ENCODE measurements at places on chromosomes 13 and 19.

- DNase-seq: no peak
Observed at GRCh38 chr13:45521297-45521696, 56.6 kb downstream of the COG3 start.

- DNase-seq: no peak
Observed at GRCh38 chr19:20080656-20081055, 2.9 kb downstream of the ZNF90 start.

- DNase-seq: no peak
Observed at GRCh38 chr19:45637890-45638667, 1.1 kb downstream of the EML2 start.

DNA sequence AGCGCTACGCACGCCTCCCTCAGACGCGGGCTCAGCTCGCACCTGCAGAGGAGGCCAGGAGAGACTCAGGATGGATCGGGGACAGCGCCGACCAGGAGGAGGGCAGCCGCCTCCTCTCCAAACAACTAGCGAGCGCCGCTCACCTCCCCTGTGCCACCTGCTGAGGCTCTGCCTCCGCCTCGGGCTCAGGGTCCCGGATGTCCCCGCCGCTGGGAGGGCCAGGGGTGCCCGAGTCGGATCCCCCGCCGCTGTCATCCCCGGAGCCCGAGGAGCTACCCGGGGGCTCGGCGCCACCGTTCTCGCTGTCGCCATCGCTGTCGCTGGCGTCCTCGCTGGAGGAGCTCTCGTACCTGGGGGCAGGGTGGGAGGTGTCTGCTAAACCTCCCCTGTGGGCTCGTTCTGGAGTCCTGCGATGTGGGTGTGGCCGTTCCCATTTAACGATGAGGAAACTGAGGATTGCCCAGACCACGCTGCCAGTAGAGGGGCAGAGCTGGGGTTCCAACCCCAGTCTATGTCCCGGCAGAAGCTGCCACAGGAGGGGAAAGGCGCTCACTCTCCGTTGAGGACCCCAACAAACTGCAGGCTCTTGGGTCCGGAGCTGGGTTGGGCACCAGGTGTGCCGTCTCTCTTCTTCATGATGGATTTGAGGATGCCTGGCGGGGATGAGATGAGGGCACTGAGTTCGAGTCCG, 9.2 kb downstream of the KANK3 start:
- DNase-seq: no peak

DNA sequence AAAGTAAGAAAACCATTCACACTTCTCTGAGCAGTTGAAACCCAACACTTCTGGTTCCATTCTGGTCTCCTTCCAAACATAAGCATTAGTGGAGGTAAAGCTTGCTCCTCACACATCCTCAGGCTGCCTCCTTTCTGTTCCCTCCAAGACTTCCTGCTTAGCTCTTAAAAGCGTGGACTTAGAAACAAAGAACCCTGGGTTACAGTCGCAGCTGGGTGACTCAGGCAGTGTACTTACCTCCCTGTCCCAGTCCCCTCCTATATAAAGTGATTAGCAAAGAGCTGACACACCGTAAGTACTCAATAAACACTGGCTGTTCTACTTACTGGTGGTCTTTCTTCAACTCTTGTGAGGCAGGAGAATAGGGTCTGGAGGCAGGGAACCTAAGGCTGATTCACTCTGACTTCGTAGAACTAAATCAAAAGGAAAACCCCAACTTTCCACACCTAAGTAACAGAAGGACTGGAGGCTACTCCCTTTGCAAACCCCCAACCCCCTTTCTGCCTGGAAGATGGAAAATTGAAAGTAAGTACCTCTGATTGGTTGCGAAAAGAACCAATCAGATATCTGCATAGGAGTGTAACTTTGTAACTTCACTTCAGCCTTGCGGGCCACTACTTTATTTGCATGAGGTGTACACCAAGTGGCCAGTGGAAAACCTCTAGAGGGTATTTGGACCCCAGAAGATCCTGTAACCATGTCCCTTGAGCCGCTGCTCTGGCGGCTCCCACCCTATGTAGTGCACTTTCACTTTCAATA, 165.4 kb downstream of the SUCLA2 start:
- DNase-seq: no peak

- DNase-seq: no peak
Observed at GRCh38 chr13:72221276-72221962, 354.4 kb upstream of the DACH1 start.

DNA sequence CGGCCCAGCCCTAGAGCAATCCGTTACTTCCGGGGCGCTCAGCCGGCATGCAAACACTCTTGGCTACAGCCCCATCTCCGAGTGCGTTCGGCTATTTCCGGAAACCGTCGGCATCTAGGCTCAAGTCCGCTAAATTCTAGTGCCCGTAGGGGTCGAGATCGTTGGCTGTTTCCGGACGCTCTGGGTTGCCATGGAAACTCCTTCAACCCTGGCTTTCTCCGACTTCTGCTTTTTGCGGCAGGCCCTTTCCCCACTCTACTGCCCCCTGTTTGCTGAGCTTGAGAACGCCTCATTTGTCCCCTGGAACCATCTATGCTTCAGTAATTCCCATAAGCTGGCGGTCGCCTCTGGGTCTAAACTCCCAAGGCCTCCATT, 534 bp upstream of the PIK3R2 start:
- DNase-seq: peak; percentile 88

GRCh38 chr13:56586976-56587375, 553.7 kb upstream of the PRR20A start:
- DNase-seq: no peak

- no peak for DNase-seq
Observed at GRCh38 chr13:106520251-106521054, 15.0 kb downstream of the EFNB2 start.

DNA sequence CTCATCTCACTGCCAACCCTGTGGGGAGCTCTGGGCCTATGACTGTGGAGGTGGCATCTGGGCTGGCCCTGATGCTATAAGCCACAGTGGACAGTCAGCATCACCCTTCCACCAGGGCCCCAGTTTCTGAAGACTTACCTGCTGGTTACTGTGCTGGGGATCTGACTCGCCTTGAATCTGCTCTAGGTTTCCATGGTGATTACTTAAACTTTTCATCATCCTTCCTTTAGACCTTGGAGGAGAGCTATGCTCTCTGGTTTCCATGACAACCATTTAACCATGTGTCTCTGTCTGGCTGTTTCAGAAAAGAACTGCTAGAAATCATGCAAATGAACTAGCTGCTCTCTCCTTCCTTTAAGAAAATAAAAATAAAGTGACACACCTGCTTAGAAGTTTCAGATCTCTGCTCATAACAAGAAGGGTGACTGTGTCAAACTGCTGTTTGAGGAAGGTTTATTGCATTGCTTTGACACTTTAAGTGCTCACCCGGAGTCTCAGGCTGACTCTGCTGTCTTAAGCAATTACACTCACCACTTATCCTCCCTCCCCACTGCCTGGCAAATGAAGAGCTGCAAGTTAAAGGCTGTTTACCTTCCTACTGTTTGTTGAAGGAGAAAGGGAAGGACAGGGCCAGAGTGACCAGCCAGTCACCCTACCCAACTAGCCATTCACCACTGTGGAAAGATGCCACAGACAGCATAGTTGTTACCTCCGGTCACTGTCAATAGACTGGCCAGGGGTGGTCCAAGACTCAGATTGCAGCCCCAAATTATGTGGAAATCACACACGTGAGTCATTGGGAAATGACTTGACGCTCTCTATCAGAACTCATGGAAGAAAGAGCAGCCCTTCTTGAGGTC, 87.6 kb downstream of the HSPH1 start:
- DNase-seq: no peak

GRCh38 chr13:99326012-99326411, 18.8 kb upstream of the GPR183 start:
- no peak for DNase-seq

- no peak for DNase-seq
Observed at GRCh38 chr19:44809577-44810233, 802 bp downstream of the BCAM start.

DNA sequence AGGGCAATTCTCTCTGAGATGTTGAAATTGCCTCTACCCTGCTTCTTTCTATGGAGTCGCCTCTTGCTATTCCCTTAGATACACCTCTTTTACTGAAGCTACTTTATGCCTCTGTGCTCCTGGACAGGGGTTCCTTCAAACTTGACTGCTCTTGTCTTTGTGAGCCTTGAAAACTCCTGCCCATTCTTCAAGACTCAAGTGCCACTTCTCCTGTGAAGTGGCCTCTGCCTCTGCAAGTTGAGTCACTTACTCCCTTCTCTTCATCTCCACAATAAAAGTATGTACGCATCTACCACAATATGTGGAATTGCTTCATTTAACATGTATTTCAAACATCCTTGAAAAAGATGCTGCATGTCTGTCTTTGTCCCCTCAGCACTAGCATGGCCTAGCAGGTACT, 66.0 kb upstream of the TPP2 start:
- no peak for DNase-seq

DNA sequence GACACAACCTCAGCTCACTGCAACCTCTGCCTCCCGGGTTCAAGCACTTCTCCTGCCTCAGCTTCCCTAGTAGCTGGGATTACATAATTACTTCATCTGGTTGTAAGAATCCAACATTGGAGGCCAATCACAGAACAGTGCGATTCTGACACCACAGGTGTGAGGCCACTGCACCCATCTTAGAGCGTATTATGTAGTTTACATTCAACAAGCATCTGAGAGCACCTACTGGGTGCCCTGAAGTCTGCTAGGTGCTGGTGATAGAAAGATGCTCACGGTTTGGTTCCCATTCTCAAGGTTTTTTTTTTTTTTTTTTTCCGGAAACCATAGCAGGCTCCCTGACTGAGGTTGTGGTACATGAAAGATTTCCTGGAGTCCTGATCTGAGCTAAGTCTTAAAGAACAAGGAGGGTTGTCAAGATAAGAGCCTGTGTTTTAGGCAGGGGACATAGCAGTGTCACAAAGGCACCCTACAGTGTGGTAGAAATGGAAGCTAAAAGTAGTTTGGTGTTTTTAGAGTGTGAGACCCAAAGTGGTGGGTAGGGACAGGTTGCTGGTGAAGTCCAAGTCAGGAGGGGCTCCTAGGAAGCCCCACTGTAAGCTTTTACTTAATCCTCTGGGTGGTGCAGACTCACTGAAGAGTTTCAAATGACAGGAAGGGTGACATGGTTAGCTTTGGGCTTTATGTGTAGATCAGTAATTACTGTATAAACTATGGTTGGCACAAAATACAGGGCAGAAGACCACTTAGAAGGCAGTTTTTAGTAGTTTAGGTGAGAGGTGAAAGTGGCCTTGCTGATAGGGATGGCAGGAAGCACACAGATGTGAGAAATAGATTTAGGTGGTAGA, 15.2 kb downstream of the SAE1 start:
- no peak for DNase-seq

DNA sequence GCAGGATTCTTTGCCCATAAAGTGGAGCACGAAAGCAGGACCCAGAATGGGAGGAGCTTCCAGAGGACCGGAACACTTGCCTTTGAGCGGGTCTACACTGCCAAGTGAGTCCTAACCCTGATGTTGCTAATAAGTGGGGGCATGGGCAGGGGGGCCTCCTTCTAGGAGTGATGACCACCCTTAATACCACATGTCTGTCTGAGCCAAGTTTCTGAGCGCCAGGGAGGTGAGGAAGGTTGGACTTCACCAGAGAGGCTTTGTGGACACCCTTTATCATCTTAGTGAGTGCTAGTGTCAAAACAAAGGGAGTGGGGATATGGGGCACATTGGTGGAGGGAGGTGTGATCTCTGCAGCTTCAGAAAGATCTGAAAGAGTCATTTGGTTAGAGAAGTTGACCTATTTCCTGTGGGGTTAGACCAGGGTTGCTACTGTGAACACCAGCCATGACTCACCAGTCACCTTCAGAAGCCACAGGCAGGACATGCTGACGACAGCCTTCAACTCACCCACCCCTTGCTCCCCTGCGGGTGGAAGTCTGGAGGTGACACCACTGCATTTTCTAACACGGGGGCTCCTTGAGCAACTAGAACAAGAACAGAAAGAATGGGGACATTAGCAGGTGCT, 8.8 kb downstream of the ALOX5AP start:
- DNase-seq: peak; percentile 42

- no peak for DNase-seq
Observed at GRCh38 chr13:45226024-45226423, 25.2 kb upstream of the KCTD4 start.

- DNase-seq: no peak
Observed at GRCh38 chr13:62793850-62794249, 1378.2 kb upstream of the PCDH20 start.

- DNase-seq: no peak
Observed at GRCh38 chr13:77351315-77351714, 24.4 kb upstream of the MYCBP2 start.

GRCh38 chr13:113209336-113209758, at the start of gene CUL4A:
Gene CUL4A, plus strand, starts transcription at chr13:113209613. Its CDS starts 15 bp downstream, at chr13:113209628.
- DNase-seq: no peak

DNA sequence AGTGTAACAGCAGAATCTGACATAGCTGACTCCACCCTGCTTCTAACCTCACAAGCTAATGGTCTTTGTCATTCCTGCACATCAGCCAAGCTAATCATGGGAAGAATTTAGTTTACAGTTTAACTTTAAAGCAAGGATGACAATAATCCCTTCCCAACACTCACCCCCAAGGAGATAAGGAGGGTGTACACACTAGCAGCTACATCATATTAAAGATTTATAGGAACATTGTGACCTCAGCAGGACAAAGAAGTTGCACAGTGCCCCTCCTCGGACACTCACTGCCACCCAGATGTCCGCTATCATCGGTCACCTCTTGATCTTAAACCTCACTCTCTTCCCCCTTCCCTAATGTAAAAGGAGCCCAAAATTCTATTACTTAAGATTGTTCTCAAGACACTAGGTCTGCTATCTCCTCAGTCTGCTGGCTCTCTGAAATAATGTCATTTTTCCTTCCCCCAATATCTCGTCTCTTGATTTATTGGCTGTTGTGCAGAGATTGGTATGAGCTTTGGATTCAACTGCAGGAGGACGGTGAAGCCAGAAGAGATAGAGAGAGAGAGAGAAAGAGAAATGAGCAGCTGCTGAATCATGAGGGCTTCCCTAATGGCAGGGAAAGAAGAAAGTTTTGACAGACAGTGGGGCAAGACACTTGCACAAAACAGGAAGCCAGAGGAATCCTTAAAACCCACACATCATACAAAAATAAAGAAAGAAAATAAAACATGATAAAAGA, 17.5 kb upstream of the FFAR2 start:
- DNase-seq: no peak

GRCh38 chr13:46665248-46665632, 112.3 kb downstream of the LRCH1 start:
- no peak for DNase-seq

GRCh38 chr13:37097076-37097475, 8.4 kb downstream of the CSNK1A1L start:
- no peak for DNase-seq

Measured in esophagus squamous epithelium (tissue), 5 donors.